ENCODE measurements at places on chromosomes 5 and 9.
A peak's percentile ranks its signal among the peaks of the same experiment; 100 is the strongest.

GRCh38 chr9:27349698-27350080 is 52.7 kb upstream of the EQTN start:
- DNase-seq: no peak

- DNase-seq: no peak
These were observed 13.4 kb upstream of the SLC25A51 start for GRCh38 chr9:37917313-37917731.

DNA sequence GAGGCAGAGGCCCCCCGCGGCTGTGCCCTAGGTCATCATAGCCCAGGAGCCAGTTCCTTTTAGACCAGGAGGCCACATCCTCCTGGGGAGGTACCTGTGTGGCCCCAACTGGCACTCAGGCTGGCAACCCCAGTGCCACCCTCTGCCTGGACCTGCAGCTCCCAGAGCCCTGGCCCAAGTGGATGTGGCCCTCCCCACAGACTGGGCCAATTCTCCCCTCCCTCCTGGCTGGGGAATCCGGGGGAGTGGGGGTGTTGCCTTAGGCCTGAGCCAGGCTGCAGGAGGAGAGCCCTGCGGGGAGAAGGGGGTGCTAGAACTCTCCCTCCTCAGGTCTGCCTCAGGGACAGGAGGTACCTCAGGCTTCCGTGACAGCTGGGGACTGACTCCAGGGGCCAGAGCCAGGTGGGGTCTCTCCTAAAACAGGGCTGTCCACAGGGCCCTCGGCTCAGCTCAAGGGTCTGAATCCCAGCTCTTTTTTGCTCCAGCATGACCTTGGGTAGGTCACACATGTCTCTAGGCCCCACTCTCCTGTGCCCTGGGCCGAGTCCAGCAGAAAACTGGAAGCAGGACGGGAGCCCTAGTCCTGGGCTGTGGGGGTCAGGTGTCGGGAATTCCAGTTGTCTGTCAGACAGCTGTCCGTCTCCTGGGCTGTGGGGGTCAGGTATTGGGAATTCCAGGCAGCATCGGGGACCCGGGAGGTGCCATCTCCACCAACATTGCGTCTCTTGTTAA is 9.6 kb downstream of the DNLZ start:
- no peak for DNase-seq

DNA sequence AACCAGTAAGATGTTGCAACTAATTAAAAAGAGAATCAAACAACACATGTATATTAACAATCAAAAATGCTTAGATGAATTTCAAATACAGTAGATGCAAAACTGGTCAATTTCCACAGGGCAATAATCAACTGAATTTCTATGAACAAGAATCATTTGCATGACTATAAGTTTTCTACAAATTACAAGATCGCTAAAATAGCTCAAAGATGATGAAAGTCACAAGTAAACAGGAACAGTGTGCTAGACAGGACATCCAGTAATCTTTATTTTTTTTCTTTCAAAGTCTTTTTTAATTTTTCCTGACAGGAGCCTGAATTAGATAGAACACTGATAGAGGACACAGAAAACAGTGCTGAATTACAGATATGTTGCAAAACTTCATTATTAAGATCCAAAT is 608.2 kb upstream of the DAB2 start:
- DNase-seq: no peak

DNA sequence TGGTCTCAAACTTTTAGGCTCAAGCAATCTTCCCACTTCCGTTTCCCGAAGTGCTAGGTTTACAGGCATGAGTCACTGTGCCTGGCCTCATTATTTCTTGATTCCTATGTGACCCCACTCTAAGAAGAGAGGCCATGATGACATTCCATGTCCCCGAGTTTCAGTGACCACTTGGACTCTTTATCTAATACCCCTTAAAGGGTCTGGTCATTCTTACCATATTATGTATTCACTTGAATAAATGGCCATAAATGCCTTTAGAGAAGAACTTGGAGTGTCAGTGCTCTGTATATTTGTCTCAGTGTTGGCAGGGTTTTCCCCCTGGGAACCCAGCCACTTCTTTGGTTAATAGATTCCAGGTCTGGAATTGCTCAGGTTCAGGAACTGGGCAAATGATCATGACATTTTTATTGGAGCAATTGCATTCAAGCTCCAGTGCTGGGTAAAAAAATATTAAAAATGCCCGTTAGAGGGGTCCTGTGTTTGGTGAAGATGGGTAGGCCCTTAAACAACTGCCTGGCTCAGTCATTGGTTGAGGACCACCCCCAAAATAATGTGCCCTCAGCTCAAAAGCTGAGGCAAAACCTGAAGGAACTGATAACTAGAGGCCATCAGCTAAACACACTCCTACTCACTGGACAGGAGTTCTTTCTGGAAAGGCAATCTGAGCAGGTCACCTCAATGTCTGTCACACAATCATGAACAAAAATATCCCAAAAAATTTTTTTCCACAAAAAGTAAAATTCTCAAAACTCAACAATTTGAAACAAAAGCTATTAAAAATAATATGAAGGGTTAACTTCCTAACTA is 186.6 kb upstream of the ZNF608 start:
- peak; percentile 69 for DNase-seq

- DNase-seq: peak; percentile 31
These were observed 5.6 kb upstream of the PURA start for GRCh38 chr5:140108093-140109017.

GRCh38 chr5:141760193-141760592 is 78.2 kb upstream of the ARAP3 start:
- DNase-seq: no peak

- peak; percentile 19 for DNase-seq
These were observed 80.3 kb upstream of the SARDH start for GRCh38 chr9:133818444-133818843.

GRCh38 chr5:9115093-9115492 is 430.8 kb downstream of the SEMA5A start:
- peak; percentile 26 for DNase-seq

GRCh38 chr5:19301271-19301670 is 686.7 kb downstream of the CDH18 start:
- no peak for DNase-seq

- DNase-seq: peak; percentile 46
These were observed 91.1 kb upstream of the RNF180 start for GRCh38 chr5:64074533-64074932.

GRCh38 chr9:126709241-126709640 is 95.5 kb downstream of the LMX1B start:
- no peak for DNase-seq

GRCh38 chr9:24620741-24621140 is 75.0 kb upstream of the IZUMO3 start:
- DNase-seq: no peak

- DNase-seq: no peak
These were observed 739.3 kb downstream of the NR2F1-AS1 start for GRCh38 chr5:92841604-92842155.

DNA sequence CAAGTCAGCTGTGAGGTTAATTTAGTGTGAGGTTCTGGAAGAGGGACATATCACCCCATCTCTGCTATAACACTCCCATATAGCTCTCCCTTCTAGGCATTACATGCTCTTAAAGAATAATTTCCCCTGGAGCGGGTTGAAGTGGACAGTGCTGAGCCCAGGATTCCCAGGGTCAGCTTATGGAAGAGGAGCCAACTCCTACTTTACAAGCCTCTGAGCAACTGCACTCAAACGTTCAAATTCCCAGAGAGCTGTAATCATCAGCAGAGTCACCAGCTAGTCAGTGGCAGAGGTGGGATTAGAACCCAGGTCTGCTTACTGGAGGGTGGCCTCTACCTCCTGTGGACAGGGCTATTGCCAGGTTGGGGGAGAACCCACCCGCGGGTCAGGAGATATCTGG is 1.4 kb downstream of the NEURL1B start:
- peak; percentile 45 for DNase-seq

GRCh38 chr5:60401526-60401925 is 298.4 kb downstream of the DEPDC1B start:
- DNase-seq: no peak

DNA sequence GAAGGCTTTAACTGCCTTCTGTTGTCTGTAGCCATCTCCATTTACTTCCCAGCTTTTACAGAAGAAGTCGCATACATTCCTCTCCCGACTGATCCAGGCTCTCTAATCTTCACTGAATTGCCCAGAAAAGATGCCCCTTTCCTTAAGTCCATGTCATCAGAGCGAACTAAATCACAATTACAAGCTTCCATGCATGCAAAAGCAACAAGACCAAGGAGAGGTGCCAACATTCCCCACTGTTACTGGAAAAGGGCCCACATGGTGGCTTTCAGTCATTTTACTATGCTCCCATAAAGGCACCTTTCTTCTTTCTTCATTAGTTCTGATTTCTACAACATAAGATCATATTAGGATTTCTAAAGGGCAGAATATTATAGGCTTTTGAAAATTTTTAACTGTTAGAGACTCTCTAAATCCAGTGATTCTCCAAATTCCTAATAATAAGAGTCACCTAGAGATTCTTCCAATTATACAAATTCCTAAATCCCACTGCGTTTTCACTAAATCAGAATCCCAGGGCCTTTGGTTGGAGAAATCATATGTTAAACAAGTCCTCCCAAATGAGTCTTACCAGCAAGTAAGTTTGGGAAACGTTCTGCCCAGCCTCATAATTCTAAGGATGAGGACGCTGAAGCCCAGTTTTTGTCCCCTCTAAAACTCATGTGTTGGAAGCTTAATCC is 17.0 kb upstream of the ZFR start:
- DNase-seq: peak; percentile 73

- DNase-seq: peak; percentile 42
These were observed 942 bp downstream of the PHF2 start for GRCh38 chr9:93577078-93577974.

DNA sequence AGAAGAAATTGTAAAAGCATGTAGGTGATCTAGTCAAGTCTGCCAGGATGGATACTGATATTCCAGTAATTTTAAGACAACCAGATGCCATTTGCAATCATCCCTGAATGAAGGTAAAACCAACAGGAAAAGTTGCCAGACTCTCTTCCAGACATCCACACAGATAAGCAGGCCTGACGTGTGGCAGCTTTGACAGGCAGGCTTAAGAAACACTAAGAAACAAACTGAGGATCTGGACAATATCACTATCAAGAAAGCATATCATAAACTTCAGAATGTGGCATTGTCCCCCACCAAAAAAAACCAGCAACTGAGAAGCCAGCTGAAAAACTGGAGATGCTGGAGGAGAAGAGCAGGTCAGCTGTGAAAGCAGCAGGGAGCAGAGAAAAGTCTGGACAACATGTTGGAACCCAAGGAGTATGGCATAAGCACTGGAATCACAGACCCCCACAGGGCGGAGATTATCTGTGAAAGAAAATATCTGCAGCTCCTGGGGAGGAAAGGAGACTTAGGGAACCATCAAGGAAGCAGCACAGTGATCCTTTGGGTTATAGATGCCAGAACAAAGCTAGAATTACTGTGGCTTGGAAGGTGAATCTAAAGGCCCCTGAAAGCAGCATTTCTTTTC is 307.0 kb downstream of the CWC27 start:
- no peak for DNase-seq

DNA sequence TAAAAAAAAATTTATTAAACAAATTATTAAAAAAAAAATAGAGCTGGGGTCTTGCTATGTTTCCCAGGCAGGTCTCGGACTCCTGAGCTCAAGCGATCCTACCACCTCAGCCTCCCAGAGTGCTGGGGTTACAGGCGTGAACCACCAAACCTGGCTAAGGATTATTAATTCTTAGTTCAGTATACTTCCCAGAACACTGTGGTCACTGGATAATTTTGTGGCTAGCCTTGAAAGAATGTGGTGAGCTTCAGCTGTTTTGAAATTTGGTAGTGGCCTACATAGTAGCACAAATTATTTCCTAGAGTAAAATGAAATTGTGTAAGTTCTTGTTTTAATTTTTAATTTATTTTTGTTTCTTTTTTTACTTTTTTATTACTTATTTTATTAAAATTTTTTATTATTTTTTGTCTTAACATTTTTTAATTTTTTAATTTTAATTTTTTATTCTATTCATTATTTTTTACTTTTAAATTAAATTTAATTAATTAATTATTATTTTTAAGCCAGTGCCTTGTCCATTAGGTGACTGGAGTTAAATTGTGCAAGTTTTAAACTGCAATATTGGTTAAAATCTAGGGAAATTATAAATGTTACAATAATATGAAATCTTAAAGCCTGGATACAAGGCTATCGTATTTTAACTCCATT is 23.0 kb downstream of the ARRDC3 start:
- no peak for DNase-seq

- DNase-seq: no peak
These were observed 14.0 kb downstream of the IRX2 start for GRCh38 chr5:2737273-2738155.

DNA sequence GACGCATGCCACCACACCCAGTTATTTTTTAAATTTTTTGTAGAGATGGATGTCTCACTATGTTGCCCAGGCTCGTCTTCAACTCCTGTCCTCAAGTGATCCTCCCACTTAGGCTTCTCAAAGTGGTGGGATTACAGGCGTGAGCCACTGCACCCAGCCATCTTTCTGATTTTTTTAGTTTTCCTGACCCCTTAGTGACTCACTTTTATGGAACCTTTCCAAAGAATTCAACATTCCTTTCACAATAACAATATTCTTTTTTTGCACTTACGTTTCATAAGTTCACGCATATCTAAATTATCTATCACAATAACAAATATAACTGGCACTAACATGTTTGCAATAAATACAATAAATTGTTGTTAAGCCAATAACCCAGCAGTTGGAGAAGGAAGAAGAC is 8.5 kb downstream of the ELOVL7 start:
- no peak for DNase-seq

DNA sequence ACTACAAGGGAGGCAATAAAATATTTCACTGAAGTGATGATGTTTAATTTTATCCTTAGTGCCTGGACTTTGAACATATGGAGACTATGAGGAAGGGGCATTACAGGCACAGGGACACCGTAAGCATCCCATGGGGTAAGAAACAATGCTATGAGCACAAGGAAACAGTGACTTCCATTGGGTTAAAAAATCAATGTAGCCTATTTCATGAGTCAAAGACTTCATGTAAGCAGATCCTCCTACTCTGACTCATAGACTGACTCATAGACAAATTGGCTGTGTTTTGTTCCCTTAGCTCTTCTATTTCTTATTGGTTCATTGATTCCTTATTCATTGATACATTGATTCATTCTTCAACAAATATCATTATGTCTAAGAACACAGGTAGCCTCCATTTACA is 351.0 kb downstream of the PRELID2 start:
- DNase-seq: peak; percentile 79

- no peak for DNase-seq
These were observed 64.7 kb downstream of the RGS7BP start for GRCh38 chr5:64570395-64570996.

GRCh38 chr5:15124461-15124860 is 252.9 kb upstream of the ANKH start:
- no peak for DNase-seq

DNA sequence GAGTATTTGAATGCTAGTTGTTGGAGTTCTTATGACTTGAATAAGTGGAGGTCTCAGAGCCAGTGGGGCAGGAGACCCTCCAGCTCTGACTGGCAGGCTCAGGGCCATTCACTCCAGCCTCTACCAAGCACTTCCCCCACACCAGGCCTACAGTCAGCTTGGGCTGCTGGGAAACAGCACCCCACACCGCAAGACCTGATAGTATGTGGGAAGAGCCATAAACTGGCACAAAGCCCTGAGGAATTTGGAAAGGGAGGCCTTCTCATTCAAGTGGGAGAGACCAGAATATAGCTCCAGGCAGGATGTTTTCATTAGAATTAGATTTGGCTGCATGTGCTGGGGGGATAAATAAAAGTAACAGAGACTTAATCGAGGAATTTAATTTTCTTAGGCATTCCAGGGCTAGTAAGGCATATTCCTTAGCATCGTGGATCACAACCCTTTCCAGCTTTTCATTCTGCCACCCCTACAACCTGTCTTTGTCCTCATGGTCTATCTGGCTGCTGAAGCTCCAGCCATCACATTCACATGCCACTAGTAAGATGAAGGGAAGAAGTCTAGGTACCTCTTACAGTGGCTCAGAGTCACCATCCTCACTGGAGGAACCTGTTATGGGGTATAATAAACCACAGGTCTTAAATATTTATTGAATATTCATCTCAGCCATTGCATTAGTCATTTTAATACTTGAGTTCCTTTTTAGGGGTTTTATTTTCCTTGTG is 47.5 kb downstream of the TMOD1 start:
- DNase-seq: no peak
